Esophagus squamous epithelium (tissue), 5 donors: ENCODE measurements at places on chromosomes 12 and 14. TPM values are rescaled to one million over a fixed set of nuclear protein-coding genes. Genes with fewer than 3 reads are reported as not detected.

GRCh38 chr12:15232959-15233358, 11.7 kb upstream of the RERG start:
- no peak for DNase-seq

DNA sequence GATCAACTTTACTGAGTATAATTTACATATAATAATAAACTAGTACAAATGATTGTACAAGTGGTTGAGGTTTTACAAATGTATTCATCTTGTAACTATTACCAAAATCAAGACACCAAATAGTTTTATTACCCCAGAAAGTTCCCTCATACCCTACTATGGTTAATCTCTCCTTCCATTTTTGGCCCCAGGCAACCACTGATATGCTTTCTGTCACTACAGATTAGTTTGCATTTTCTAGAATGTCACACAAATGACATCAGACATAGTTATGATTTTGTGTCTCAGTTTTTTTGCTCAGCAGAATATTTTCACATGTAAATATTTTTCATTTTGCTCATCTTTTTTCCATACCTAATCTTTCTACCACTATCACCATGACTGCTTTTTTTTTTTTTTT, 49.1 kb downstream of the TMX1 start:
- no peak for DNase-seq

- DNase-seq = no peak
Measured at GRCh38 chr12:77225373-77225772, 160.0 kb upstream of the E2F7 start.

GRCh38 chr12:96828169-96828789, 78.8 kb upstream of the NEDD1 start:
- no peak for DNase-seq

DNA sequence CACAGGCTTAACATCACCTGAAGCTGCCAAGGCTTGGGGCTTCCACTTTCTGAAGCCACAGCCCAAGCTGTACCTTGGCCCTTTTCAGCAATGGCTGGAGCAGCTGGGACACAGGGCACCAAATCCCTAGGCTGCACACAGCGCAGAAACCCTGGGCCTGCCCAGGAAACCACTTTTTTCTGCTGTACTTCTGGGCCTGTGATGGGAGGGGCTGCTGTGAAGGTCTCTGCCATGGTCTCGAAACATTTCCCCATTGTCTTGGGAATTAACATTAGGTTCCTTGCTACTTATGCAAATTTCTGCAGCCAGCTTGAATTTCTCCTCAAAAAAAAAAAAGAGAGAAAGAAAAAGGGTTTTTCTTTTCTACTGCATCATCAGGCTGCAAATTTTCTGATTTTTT, 219.1 kb downstream of the RPL10L start:
- no peak for DNase-seq

DNA sequence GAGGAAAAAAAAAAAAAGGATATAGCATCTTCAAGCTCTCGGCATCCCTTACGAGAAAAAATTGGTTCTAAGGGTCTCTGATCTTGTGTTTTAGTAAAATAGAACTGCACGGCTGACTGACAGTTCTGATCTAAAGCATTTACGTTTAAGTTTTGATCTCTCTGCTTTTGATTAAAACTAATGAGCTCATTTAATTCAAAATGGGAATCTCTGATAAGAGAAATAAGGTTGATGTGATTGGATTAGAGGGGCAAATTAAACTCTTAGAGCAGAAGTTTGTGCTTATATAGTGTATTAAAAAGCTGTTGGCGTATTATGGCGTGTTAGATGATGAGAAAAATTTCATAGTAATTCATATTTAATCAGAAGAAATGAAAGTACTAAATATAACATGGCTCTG, 217.6 kb downstream of the EGLN3 start:
- no peak for DNase-seq

DNA sequence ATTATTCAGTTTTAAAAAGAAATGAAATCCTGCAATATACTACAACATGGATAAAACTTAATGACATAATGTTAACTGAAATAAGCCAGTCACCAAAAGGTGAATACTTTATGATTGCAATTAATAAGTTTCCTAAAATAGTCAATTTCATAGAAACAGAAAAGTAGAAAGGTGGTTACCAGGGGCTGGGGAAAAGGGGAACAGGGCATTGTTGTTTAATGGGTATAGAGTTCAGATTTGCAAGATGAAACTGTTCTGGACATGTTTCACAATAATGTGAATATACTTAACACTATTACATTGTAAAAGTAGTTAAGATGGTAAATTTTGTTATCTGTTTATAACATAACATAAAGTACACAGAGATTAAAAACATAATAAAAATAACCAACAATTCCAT, 550.9 kb downstream of the CCER1 start:
- no peak for DNase-seq

- DNase-seq = no peak
Measured at GRCh38 chr14:98966016-98966415, 306.0 kb downstream of the BCL11B start.

RFX4 gene
- total RNA-seq = not detected

KCNK10 gene
- total RNA-seq = 4.7 TPM

NPAS3 gene
- 1.1 TPM for total RNA-seq

GLIPR1L1 gene
- not detected for total RNA-seq
